CD4-positive, alpha-beta T cell treated with Interleukin-4 for 1 hour (primary cell): ENCODE measurements at places on chromosomes 2 and 18.
A peak's percentile ranks its signal among the peaks of the same experiment; 100 is the strongest.

DNA sequence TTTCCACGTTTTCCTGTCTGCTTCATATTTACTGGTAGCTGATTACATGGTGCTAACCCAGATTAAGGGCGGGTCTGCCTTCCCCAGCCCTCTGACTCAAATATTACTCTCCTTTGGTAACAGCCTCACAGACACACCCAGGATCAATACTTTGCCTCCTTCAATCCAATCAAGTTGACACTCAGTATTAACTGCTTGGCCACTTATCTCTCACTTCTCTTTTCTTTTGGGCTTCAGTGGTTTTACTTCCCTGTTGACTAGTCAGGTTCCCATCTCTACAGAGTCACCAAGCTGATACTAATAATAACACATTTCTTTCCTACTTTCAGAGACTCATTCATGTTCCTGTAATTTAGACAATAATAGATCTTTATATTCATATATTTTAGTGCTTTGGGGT lies 302.2 kb upstream of the MAP2 start:
- DNase-seq = no peak

GRCh38 chr2:24877646-24878045 lies 42.4 kb downstream of the ADCY3 start:
- no peak for DNase-seq

DNA sequence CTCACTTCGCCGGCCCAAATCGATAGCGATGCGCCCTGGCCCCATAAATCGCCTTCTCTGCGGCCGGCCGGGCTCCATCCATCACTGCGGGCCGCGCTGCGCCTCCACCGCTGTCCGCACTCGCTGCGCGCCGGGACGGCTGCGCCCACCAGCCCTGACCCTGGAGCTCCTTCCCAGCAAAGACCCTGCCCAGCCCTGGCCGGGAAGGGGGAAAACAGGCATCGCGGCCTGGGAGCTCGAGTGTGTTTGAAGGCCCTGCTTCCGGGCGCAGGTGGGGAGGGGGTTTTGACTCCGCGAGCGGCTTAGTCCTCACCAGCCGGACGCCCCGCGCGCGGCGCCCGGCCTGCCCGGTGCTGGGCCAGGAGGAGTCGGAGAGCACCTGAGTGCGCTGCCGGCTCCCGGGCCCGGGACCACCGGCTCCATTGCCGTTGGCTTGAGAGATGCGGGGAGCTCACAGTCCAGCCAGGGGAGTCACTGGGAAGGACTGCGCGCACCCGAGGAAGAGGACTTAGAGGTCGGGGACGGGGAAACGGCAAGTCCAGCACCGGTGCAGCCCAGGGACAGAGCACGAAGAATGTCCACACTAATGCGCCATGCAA lies 1.1 kb downstream of the PAX8 start:
- DNase-seq = no peak

DNA sequence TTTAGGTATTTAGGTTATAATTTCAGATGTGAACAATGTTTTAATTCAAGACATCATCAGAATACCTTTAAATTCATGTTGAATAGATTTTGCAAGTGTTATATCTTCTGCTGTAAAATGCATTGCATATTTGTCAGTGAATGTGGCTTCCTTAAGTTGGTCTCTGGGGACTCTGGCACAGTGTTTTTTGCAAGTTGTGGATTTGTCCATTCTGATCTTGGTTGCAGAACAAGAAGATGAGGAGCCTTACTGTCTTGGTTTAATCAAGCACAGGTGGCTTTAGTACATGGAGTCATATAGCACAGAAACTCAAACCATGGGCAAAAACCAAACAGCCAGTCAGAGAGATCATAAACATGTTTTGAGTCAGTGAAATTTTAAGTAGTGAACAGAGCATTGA lies 135.7 kb downstream of the ARHGAP28 start:
- DNase-seq = no peak

DNA sequence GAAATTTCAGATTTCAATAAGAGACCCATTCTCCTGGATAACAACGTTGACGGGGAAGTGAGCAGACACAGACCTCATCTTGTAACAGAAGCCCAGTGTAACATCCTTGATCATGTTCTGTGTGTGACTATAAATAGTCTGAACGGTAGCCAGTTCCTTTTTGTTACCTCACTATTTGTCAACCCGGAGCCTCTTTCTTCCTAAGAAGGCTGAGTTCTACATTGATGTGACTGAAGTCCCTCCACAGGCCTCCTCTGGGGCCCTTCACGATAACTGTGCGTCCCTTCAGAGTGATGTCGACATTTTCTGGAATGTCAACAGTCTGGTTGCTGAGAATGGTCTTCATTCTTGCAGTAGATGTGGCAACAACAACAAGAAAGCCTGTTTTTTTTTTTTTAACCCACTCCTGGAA lies 6.3 kb upstream of the PLEKHM3 start:
- peak; percentile 10 for DNase-seq

DNA sequence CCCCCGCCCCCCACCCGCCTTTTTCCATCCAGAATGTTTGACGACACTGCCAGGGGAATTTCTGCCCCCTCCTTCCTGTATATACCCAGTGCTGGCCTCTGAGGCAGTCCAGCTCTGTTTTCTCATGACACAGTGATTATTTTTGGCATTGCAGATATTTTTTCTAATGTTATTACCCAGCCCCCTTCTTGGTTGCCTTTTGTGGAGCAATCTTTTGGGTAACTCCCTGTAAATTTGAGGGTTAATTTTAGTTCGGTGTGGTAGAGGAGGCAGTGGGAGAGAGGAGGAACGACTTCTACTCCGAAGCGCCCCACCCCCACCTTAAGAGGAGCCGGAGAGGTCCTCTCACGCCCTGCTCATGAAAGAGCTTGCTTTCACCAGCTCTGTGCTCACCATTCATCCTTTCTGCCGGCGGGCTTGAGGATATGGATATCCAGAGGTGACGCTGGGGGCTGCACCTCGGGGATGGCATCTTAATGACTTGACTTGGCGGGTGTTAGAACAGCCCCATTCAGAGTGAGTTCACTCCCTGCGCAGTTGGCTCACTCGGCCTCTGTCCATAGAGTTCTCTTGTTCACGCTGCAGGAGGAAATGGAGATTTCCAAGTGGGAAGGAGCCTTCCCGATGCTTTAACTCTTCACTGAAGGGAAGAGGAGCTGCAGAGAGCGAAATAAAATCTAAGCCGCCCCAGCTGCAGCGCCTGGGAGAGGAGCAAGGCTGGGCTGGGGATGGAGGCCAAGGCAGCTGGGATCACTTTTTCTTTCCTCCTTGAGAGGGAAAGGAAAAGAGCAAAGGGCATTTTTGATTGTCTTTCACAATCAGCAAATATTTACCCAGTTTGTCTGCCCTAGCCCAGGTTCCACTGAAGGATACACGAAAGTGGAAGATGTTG lies 38.4 kb downstream of the EPAS1 start:
- no peak for DNase-seq

DNA sequence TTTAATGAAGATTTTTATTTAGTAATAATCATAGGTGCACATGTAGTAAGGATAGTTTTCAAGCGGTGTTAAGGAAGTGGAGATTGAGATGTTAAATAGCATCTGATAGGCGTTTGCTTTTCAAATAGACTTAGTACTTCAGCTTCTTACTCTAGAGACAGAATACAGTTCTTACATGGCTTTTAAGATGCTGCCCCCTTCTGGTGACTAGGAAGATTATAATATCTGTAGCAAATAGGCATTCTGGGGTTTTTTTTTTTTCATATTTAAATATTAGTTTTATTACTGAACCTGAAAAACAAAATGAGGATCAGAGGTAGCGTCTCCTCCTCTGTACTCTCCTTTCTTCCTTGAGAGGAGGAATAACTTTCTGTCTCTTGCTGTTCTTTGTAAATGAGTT lies 100.2 kb downstream of the AGAP1 start:
- DNase-seq = peak; percentile 39

- no peak for DNase-seq
Observed at GRCh38 chr18:10775026-10775425, 249.2 kb downstream of the NAPG start.

- no peak for DNase-seq
Observed at GRCh38 chr18:75418293-75419005, 9.1 kb downstream of the SMIM21 start.

- DNase-seq = no peak
Observed at GRCh38 chr2:21055879-21056790, 12.3 kb upstream of the APOB start.

- DNase-seq = no peak
Observed at GRCh38 chr2:46117379-46117778, 179.8 kb upstream of the EPAS1 start.

- DNase-seq = no peak
Observed at GRCh38 chr2:175976391-175977157, 25.5 kb downstream of the LNPK start.

DNA sequence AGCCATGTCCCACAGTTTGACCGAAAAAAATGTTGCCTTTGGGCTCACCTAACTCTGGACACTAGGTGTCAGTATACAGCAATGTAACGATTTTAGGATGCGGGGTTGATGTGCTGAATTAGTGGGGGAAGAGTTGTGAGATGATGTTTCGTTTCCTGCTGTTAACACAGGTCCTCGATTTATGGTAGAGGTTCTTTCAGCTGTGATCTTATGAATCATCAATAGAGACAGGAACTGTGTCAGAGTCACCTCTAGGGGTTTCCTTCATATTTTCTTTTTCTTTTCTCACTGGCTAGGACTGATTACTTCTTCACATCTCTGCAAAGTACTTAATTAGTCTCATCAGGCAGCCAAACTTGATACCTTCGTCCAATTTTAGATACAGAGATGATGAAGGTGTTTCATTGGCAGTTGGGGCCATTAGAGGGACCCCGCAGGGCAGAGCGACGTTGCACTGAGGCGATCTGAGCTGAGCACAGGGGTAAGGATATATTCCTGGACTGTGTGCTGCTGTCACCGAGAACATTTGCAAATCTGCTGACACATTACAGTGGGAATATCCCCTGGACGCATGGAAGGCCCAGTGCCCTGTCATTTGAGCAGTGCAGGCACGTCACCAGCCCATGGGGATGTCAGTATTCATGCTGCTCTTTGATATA lies 10.2 kb upstream of the MMADHC start:
- DNase-seq = peak; percentile 78

- no peak for DNase-seq
Observed at GRCh38 chr2:242060212-242060835, 190.8 kb downstream of the RTP5 start.

- DNase-seq = no peak
Observed at GRCh38 chr2:155689791-155690190, 642.7 kb downstream of the NR4A2 start.

DNA sequence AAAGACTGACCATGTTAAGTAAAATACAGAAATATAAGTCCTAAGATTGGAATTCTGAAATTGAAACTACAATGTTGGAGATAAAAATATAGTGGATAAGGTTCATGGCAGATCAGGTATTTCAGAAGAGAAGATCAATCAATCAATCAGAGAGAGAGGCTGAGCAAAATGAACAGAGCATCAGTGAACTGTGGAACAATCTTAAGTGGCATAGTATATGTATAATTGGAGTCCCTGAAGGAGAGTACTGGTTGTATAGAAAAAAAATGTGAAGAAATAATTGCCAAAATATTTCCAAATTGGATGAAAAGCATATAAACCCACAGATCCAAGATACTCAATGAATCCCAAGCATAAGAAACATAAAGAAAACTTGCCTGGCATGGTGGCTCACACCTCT lies 35.0 kb downstream of the ASB18 start:
- no peak for DNase-seq

GRCh38 chr18:58960946-58961722 lies 96.5 kb downstream of the ZNF532 start:
- DNase-seq = no peak

DNA sequence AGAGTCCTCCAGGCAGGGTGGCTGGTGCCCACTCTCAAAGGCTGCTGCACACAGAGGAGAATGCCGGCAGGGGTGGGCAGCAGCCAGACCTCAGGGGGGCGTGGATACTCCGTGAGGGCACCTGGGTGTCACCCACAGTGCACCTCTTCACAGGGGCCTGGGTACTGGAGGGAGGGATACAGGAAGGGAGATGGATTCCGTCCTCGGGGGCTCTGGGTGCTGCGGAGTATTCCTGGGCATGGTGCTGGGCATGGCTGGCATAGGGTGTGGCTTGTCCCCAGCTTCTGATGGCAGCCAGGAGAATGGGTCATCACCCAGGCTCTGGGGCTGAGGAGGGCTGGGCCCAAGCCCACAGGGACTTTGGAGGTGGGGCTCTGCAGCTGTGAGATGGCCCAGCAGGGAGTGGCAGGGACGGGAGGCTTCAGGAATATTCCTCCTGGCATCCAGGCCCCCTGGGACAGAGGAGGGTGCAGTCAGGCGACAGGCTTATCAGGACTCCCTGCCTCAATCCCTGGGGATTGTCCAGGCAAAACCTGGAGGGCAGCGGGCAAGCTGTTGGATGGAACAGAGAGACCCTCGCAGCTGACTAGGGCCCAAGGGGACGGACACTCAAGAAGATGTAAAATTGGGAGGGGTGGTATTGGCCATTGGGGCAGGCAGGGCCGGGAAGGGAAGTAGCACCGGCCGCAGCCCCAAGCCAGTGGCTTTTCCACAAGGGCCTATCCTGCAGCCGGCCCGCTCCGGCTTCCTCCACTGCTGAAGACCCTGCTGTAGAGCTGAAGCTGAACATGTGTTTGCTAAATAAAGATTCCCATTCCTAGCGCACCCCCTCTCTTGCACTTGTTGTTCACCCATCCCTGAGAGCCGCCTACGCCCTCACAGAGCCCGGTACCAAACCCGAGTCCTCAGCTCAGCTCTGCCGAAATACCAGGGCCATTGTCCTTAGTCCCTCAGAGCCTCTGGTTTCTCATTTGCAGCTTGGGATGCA lies 5.7 kb upstream of the KLHL30 start:
- DNase-seq = no peak
